Activated CD4-positive, alpha-beta T cell treated with anti-CD3 and anti-CD28 coated beads, Interleukin-2, Interleukin-4, amounts not matched to agents 100 ng/mL and 50 ng/mL, durations not matched to agents 16 hours and 8 hours (primary cell): ENCODE measurements at places on chromosomes 4 and X.
A peak's percentile ranks its signal among the peaks of the same experiment; 100 is the strongest.

DNA sequence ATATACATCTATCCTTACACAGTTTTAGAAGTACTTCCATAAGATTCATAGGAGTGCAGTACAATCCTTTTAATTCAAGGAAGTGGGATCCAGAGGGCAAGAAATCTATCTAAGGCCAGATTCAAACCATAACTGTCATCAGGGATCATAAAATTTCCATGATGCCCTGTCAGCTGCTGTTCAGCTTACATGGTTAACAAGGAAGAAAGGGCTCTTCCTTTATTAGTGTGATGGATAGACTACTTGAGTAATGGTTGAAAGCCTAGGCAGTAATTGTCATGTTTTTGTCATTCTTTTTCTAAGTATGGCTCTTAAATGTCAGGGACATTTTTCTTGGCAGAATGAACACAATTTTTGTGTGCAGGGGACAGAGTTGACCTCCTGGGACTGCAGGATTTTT is 159.8 kb upstream of the CXCL13 start:
- DNase-seq = no peak

DNA sequence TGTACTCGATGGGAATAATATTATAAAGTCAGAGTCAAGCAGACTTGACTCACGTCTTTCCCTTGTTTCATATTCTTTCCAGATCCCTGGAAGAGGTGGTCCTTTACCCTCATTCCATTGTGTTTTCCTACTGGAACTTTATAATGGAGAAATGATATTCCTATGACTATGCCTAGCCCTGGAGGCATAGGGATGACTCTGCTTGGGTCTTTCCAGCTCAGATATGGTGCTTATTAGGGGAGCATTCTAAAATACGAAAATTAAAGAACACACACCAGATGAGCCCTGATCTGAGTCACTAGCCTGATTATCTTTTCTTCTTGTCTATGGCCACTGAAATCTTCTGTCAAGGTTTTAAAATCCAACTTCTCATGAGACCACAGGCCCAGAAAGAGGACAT is 231.4 kb downstream of the ANKRD50 start:
- no peak for DNase-seq

GRCh38 chr4:100649417-100649816 is 131.6 kb upstream of the EMCN start:
- DNase-seq = no peak

- DNase-seq = no peak
Observed at GRCh38 chrX:81263059-81263458, 61.2 kb downstream of the SH3BGRL start.

- DNase-seq = no peak
Observed at GRCh38 chrX:12210196-12210815, 72.0 kb downstream of the FRMPD4 start.

- DNase-seq = no peak
Observed at GRCh38 chr4:129822701-129823100, 726.7 kb downstream of the C4orf33 start.

DNA sequence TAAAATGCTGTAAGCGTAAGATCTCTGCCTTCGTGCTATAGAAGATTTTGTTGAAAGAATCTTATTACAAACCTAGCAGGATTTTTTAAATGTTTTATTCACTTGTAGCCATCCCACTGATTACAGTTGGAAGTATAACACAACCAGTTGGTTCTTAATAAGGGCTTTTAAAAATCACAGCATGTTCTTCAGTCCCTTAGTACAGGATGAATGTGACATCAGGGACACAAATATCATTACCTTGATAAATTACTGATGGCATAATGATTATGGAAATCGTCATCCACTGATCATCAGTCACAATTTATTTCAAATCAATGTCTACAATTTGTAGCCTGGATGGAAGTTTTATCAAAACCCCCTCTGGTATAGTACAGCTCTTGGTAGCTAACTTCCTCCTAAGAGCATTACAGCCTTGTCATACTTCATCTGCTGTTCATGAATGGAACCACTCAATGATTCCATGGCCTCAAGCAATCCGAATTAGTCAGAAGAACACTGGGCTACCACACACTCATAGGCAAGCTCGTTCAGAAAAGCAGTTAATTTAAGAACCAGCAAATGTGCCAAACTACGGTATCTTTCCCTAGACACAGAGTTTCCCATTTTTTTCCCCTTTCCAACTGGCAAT is 389.2 kb upstream of the TENM3 start:
- no peak for DNase-seq

DNA sequence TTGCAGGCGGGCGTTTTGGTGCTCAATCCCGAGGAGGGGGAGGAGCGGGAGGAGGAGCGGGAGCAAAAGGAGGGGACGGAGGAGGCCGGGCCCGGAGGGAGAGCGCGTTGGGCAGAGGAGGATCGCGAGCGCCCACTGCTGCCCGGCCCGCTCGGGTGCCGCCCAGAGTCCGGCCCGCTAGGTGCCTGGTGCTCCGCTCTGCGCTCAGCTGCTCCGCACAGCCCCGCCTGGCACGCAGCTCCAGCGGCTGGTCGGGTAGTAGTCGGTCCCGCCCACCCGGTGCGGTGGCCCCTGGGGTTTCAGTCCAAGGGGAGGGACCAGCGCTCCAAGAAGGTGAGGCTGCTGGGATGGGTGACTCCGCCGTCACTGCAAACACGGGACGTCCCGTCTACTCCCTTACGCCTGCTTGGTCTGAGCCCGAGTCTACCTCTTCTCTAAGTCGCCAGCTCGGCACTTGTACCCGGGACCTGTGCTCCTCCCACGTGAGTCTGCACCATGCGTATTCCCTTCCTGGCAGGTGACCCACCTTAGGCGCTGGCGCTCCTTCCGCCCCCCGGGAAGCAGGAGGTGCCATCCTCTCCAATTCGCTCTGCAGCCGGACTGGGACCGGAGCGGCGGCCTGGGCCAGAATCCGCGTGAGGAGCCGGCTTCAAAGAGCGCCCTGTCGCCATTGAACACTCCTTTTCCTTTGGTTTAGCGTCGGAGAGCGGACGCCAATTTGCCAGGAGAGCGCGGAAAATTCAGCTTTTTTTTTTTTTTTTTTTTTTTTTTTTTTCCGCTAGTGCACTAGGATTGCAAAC is 405 bp upstream of the HS3ST1 start:
- peak; percentile 43 for DNase-seq
